ENCODE measurements at places on chromosomes 11 and 22.

DNA sequence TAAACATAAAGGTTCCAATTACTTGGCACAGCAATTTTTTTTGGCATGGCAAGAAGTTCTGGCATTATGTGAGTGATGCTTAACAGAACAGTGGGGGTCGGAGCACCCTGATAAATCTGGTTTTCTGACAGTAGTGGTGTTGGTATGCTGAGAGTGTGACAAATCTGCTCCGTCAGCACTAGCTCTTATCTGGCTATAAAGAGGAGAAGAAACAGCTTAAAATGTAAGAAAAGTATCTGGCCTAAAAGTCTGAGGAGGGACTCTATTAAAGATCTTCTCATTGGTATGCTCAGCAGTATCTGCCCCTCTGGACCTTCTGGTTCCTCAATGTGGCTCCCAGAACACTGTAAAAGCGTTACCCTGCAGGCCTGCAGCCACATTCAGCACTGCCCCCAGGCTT is 137.4 kb downstream of the PLEKHA7 start:
- DNase-seq = no peak

DNA sequence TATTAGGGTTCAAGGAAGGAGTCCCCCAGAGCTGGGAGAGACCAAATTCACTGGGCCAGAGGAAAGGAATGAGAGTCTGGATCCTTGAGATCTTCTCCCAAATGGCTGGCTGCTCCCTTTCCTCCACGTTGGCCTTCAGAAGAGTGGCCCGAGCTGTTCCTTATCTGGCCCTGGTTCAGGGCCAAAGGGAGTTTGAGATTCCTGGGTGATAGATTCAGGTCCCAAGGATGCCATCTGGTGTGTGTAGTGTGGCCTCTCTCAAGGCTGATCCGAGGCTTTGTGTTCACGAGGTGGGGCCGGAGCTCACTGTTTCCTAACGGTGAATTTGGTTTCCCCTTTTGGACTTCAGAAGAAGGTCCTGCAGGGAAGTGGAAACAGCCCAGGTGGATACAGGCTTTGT is 17.4 kb upstream of the ABCC8 start:
- no peak for DNase-seq

- DNase-seq = no peak
These were observed 158.4 kb downstream of the ETS1 start for GRCh38 chr11:128428935-128429334.

- no peak for DNase-seq
These were observed 446.6 kb downstream of the TBC1D22A start for GRCh38 chr22:47209040-47209514.

GRCh38 chr11:75351791-75352587 is 528 bp upstream of the ARRB1 start:
- DNase-seq = no peak

DNA sequence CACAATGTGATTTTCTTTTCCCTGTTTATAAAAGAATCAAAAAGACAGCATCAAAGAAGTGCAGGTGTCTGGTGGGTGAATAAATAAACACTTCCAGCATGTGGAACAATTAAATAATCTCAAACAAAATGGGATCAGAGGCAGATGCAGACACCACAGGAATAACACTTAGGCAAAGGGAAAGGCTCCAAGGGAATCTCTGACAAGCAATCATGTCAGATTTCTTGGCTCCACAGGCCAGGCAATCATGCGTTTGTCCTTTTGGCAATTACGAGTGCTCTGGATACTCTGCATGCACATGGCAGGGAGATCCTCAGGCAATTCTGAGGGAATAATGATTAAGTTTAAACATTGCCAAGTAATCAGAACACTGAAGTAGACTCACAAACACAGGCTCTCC is 403.5 kb upstream of the LUZP2 start:
- peak; percentile 3 for DNase-seq

DNA sequence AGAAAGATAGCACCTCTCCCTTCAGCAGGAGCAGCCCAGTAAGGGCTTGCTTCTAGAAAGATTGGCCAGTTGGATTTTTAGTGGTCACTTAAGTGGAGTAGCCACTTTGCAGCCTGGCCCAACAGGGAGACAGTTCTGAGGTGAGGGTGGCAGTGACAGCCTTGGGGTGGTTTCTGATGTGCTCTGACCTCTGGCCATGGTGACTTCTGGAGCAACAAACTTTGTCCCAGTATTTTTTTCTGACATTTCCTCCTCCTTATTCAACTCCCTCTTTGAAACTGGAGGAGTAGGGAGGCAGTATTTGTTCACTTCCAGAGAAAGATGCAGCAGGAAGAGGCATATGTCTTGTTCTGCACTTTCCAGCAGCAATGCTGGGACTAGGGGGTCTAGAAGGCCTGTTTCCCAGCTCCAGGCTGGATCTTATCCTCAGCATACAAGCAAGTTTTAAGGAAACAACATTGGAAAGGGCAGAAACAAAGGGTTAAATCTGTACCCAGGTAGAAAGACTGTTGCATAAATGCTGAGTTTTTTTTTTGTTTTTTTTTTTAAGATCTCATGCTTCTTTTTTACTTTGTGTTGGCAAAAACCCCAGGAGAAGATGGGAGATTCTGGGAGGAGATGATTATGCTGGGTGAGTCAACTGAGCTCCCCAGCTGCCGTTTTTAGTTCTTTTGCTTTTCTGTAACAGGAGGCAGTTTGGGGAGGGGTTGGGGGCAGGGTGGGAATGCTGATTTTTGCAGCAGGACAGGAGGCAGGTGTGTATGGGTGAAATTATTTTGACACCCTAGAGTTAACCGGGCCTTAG is 37.2 kb downstream of the RCOR2 start:
- DNase-seq = no peak

- DNase-seq = no peak
These were observed 11.4 kb upstream of the APOL3 start for GRCh38 chr22:36171941-36172340.

- DNase-seq = no peak
These were observed 48.2 kb upstream of the ANO1 start for GRCh38 chr11:70029861-70030380.

DNA sequence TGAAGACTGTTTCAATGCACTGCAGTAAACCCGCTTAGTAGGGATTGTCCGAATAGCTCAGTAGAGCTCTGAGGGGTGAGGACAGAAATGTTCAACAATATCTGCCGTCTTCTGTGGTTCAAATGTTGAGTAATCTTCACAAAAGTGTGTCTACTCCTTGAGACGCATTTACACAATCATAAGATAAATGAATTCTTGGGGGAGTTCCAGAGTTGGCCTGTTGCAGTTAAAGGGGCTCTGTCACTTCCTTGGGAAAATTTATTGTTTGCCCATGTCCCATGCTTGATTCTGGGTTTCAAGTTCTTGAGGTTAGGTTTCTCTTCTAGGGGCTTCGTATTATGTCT is 614 bp downstream of the ANO3 start:
- peak; percentile 17 for DNase-seq

DNA sequence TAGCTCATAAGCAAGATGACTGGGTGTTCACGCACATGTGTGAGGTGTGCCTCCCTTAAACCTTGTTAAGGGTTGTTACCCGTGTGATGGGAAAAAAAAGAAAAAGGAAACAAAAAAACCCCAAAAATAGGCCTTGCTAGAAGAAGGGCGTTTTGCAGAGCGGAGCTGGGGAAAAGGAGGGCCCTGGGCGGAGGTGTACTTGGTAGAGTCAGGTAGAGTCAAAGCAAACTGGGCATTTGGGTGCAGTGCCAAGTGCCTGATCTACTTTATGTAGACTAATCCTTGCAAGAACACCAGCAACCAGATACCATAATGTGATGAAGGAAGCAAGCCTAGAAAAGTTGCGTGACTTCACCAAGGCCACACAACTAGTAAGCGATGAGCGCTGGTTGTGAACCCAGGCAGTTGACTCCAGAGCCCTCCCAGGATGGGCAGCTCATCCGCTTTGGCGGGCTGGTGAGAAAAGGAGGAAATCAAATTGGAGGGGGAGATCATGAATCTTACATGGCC is 1.2 kb upstream of the TIRAP start:
- DNase-seq = no peak

DNA sequence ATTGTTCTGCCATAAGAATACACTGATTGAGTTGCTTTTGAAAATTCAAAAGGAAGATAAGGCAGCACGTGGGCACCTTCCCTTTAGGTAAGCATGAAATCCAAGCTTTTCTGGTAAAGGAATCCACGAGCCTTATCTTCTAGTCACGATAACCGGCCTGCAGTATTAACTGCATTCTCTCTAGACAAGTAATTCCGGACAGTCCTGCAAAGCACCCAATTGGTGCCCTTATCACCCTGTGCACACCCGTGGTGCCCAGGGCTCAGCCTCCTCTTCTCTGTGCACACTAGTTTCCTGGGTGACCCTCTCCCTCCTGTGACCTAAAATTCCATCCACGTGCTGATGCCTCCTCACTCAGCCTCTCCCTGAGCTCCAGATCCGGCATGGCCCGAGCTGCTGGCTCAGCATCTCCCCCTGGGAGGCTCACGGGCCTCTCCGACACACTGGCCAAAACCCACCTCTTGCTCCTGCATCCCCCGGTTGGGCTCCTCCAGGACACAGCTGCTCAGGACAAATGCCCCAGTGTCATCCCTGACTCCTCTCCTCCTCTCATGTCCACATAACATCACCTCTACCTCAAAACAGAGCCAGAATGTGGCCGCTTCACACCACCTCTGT is 63.7 kb downstream of the PACSIN2 start:
- no peak for DNase-seq

DNA sequence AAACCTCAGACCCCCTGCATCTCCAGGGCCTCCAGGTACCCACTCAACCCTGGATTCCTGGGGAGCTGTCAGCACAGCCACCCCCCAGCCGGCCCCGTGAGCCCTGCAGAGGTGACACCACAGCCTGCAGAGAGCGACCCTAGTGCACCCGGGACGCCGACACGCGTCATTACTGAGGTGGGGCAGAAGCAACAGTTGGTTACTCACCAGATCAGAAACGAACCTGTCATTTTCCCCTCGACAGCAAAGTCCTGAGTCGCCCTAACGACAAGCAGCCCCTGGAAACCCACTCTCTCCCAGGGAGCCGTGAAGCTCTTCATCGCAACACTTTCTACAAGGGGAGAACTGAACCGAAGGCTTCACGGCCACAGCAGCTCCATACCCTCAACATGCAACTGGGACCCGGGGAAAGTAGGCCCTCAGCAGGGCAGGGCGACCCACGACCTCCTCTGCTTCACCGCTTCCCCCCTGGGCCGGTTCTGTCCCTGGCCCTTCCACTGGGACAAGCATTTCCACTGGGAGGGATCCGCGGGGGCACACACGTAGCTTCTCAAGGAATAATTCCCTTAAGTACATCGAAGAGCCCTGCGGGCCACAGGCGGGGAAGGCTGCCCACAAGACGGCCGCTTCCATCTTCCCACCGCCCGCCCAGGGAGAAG is 1.6 kb downstream of the BRD1 start:
- no peak for DNase-seq

DNA sequence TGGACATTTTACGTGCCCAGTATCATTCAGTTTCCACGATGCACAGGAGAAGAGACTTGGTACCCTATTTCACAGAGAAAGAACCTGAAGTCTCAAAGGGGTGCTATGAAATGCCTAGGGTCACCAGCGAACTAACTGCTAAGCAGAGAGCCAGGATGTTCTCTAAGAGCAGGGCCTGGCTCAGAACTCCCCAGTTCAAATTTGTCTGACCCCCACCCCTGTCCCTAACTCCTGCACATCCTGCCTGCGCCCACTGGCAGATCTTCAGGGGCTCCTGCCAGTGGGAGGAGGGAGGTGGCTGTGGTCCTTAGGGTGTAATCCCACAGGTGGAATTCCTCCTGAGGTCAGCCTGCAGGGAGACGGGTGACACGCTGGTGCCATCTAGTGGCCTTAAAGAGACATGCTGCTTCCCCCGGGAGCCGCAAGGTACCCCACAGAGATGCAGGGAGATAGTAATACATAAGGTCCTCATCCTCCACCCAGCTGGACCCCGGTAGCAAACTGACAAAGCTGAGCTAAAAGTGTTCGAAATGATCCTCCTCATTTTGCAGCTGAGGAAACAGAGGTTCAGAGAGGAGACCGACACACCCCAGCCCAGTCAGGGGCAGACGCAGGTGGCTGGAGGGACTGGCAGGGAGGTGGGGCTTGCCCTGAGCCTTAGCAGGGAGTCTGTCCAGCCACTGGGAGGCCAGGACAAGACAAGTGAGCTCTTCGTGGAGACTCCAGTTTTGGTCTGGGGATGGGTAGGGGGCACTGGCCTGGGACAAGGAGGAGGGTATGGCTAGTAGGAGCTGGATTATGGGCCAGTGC is 34.1 kb downstream of the MB start:
- DNase-seq = peak; percentile 55

GRCh38 chr11:119957951-119958350 is 180.0 kb downstream of the TRIM29 start:
- DNase-seq = no peak

- DNase-seq = no peak
These were observed 173.0 kb upstream of the CADM1 start for GRCh38 chr11:115677190-115677589.
